Lower lobe of right lung (tissue), 2 donors: ENCODE measurements at places on chromosomes 4 and X. TPM values are rescaled to one million over a fixed set of nuclear protein-coding genes. Genes with fewer than 3 reads are reported as not detected.
A peak's percentile ranks its signal among the peaks of the same experiment; 100 is the strongest.

DNA sequence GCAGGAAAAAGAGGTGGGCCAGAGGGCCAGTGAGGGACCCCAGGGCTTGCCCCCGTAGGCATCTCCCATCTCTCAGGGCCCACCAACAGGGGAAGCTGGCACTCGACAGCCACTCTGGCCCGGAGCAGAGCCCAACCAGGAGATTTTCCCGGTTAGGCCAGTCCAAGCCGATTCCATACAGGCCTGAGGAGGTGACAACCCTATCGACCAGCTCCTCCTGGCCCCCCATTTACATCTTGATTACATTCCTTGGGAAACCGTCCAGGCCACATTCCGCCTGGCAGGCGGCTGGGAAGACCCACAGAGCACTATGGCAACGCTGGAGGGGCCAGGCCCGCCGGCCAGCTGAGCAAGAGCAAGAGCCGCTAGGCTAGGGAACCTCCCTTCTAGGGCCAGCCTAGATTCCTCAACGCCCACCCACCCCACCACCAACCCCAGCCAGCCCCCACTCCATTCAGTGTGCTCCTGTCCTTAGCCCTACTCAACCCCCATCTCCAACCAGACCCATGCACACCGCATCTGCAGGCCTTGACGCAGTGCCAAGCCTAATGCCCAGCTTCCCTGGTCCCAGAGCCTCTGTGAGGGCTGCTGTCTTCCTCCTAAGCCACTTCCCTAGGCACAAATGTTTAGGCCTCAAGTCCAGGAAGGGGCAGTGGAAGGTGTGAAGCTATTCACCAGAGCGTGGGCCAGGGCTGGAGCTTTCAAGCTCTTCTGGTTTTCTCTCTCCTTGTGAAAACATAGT, 161.2 kb downstream of the EFNB1 start:
- no peak overlapping the region for H3K27ac ChIP-seq
- no peak for DNase-seq
- no peak overlapping the region for H3K4me3 ChIP-seq
- H3K4me1 ChIP-seq: peaks cover 8% of the 10 kb centered on the region

- no peaks in the 10 kb centered on the region for H3K27me3 ChIP-seq
- no peak for DNase-seq
- H3K4me3 ChIP-seq: no peak overlapping the region
- no peaks in the 10 kb centered on the region for H3K4me1 ChIP-seq
- no peak overlapping the region for H3K27ac ChIP-seq
Measured at GRCh38 chr4:173272314-173272713, 61.8 kb downstream of the HMGB2 start.

DNA sequence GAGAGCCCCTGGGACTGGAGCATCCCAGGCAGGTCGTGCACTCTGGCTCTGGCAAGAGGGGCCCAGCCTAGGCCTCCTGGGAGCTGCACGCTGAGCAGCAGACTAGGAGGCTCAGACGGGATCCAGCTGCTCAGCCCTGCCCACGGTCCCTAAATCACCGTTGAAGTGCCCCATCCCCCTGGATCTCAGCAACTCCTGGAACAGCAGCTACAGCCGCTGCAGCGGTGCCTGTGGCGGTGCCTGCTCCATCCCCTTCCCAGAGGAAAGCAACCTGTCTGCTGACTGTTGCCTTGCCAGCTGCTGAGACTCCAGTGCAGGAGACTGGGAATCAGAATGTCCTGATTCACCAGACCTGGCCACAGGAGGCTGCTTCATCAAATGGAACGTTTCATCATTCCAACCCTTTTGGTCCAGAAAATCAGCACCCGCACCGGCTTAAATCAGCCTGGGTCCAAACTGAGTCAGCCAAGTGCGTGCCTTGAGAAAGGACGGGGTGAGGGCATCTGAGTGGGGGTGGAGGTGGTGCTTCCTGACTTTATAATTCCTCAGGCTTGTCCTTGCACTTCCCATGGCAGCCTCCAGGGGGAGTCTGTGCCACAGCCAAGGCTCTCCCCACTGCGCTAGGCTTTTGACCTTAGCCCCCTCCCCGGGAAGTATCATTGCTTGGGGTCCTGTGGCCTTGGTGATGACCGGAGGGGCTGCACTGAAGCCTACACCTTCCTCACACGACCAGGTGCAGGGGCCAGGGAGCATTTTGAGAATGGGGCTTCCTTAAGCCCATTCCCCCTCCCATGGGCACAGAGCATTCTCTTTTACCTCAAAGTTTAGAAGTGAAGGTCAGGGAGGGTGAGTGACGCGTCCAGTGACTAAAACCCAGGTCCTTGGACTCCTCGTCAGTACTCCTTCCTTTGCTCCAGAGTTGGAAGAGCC, 6.5 kb downstream of the ZNF185 start:
- H3K27ac ChIP-seq: no peak overlapping the region
- no peaks in the 10 kb centered on the region for H3K27me3 ChIP-seq
- no peaks in the 10 kb centered on the region for H3K4me1 ChIP-seq
- DNase-seq: no peak

DNA sequence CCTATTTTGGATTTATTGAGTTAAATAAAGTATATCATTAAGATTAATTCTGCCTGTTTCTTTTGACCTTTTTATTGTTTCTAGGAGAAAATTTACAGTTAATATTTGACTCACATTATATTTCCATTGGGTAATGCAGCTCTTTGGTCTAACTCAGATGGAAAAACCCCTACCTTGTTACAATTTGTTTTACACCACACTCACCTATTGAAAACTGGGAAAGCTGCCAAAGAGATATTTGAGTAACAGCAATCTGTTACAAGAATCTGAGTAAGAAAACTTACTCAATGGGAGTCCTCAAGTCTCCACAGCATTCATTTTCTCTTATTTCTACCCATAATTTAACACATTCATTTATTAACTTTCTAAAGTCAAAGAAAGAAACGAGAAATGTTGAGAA, 108.0 kb upstream of the TLL1 start:
- H3K4me3 ChIP-seq: no peak overlapping the region
- H3K27me3 ChIP-seq: no peaks in the 10 kb centered on the region
- no peaks in the 10 kb centered on the region for H3K36me3 ChIP-seq
- H3K4me1 ChIP-seq: peaks cover 23% of the 10 kb centered on the region
- DNase-seq: no peak

DNA sequence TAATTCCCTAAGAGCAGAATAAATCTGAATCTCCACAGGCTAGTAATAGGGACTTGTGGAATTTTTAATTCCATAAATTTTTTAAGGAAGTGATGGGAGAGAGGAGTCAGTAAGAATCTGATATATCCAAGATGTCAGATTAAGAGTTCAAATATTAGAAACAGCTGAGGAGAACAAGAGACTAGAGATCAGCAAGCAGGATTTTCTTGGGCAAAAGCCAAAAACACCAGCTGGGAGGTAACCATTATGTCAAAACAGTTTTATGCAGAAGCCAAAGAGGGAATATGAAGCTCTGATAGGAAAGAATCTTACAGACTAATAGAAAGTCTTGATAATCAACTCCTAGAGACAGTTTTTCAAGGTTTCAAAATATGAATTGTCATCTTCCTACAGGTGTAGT, 72.2 kb upstream of the RBPJ start:
- H3K36me3 ChIP-seq: no peaks in the 10 kb centered on the region
- H3K4me3 ChIP-seq: no peak overlapping the region
- no peaks in the 10 kb centered on the region for H3K4me1 ChIP-seq
- DNase-seq: no peak

- H3K4me1 ChIP-seq: no peaks in the 10 kb centered on the region
- no peaks in the 10 kb centered on the region for H3K27me3 ChIP-seq
- no peaks in the 10 kb centered on the region for H3K36me3 ChIP-seq
- no peak overlapping the region for H3K27ac ChIP-seq
- no peak for DNase-seq
Measured at GRCh38 chrX:70338290-70338689, 48.4 kb downstream of the KIF4A start.

GRCh38 chrX:103175944-103176753, 38.8 kb upstream of the BEX4 start:
- DNase-seq: peak; percentile 50
- no peaks in the 10 kb centered on the region for H3K4me1 ChIP-seq
- no peak overlapping the region for H3K27ac ChIP-seq

DNA sequence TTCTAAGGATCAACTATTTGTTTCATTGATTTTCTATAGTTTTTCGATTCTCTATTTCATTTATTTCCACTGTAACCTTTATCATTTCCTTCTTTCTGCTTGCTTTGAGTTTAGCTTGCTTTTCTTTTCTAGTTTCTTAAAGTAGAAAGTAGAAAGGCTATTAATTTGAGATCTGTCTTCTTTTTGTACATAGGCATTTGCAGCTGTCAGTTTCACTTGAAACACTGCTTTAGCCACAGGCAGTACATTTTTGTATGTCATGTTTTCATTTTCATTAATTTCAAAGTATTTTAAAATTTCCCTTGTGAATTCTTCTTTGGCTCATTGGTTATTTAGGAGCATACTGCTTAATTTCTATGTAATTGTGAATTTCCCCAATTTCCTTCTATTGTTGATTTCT, 152.2 kb downstream of the SH3KBP1 start:
- no peaks in the 10 kb centered on the region for H3K4me1 ChIP-seq
- no peaks in the 10 kb centered on the region for H3K36me3 ChIP-seq
- H3K4me3 ChIP-seq: no peak overlapping the region
- no peak overlapping the region for H3K27ac ChIP-seq
- no peaks in the 10 kb centered on the region for H3K27me3 ChIP-seq

GRCh38 chrX:82732861-82733260, 775.2 kb upstream of the POU3F4 start:
- no peaks in the 10 kb centered on the region for H3K36me3 ChIP-seq
- H3K4me1 ChIP-seq: no peaks in the 10 kb centered on the region
- H3K27ac ChIP-seq: no peak overlapping the region
- H3K4me3 ChIP-seq: no peak overlapping the region
- no peak for DNase-seq

GRCh38 chr4:152640058-152640921, 39.5 kb downstream of the TMEM154 start:
- no peaks in the 10 kb centered on the region for H3K27me3 ChIP-seq
- no peak overlapping the region for H3K27ac ChIP-seq
- DNase-seq: no peak
- no peaks in the 10 kb centered on the region for H3K4me1 ChIP-seq
- no peaks in the 10 kb centered on the region for H3K36me3 ChIP-seq

DNA sequence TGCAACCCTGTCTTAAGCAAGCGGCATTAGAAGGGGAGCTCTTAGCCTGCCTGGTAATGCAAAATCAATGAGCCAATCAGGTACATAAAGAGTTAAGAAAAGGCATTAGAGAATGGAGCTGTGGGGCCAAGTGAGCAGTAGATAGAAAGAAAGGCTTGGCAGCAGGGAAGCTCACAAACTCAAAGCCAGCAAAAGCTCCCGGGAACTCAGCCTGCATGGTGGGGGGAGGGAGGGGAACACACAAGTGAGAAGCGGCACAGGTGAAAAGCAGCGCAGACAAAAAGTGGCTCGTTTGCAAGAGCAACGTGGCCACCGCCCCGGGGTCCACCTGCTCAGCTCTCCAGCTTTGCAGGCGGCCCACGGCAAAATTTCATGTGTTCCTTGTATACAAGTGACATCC, 818.5 kb downstream of the FAM133A start:
- H3K27me3 ChIP-seq: no peaks in the 10 kb centered on the region
- DNase-seq: no peak
- H3K36me3 ChIP-seq: no peaks in the 10 kb centered on the region
- H3K4me3 ChIP-seq: no peak overlapping the region
- no peaks in the 10 kb centered on the region for H3K4me1 ChIP-seq

The GPC3 gene
- total RNA-seq: 50.2 TPM

DNA sequence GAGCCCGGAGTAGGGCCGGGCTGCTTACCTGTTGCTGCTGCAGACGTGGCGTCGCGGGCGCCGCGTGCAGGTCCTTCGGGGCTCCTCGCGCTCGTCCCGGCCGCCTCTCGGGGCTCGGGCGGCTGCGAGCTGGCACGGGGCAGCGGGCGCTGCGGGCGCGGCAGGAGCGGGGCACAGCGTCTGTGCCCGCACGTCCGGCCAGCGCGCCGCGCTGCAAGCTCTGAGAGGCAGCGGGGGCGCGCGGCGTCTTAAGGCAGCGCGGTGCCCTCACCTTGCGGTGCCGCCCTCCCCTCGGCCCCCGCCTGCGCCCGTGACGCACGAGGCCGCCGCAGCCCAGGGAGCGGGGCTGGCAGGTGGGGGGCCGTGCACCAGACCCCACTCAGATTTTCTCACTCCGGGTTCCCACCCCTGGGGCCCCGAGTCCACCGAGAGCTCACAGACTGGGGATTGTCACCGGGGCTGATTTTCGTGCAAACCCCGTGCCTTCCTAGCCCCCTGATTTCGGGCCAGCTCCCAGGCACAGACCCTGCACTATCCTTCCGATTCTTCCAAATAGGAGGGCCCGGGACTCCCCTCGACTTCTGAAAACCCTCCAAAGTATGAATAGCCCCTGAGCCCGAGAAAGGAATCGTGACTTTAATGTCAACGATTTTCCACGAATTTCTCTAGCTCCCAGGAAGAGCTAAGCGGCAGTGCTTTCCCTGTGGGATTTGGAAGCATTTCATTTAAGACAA, at the start of gene GPR101:
Gene GPR101, minus strand, starts transcription at position 222 of the 734 bp plus-strand sequence. CDS start 2,321 bp downstream, outside the sequence.
- H3K27me3 ChIP-seq: peaks cover 21% of the 10 kb centered on the region
- H3K4me1 ChIP-seq: peaks cover 7% of the 10 kb centered on the region
- no peak for DNase-seq
- H3K36me3 ChIP-seq: no peaks in the 10 kb centered on the region
- H3K27ac ChIP-seq: no peak within 1 kb of the TSS

- DNase-seq: no peak
- no peaks in the 10 kb centered on the region for H3K36me3 ChIP-seq
- no peaks in the 10 kb centered on the region for H3K27me3 ChIP-seq
- H3K27ac ChIP-seq: no peak overlapping the region
- H3K4me3 ChIP-seq: no peak overlapping the region
Measured at GRCh38 chr4:18103876-18104605, 82.5 kb upstream of the LCORL start.

- DNase-seq: no peak
- H3K4me3 ChIP-seq: no peak overlapping the region
- H3K27ac ChIP-seq: no peak overlapping the region
- H3K27me3 ChIP-seq: no peaks in the 10 kb centered on the region
Measured at GRCh38 chr4:153228512-153229140, 24.4 kb downstream of the TRIM2 start.

- H3K4me3 ChIP-seq: no peak overlapping the region
- H3K36me3 ChIP-seq: peaks cover 60% of the 10 kb centered on the region
- H3K27ac ChIP-seq: no peak overlapping the region
- no peaks in the 10 kb centered on the region for H3K27me3 ChIP-seq
- H3K4me1 ChIP-seq: no peaks in the 10 kb centered on the region
- no peak for DNase-seq
Measured at GRCh38 chr4:168920441-168921065, 89.5 kb downstream of the CBR4 start.

DNA sequence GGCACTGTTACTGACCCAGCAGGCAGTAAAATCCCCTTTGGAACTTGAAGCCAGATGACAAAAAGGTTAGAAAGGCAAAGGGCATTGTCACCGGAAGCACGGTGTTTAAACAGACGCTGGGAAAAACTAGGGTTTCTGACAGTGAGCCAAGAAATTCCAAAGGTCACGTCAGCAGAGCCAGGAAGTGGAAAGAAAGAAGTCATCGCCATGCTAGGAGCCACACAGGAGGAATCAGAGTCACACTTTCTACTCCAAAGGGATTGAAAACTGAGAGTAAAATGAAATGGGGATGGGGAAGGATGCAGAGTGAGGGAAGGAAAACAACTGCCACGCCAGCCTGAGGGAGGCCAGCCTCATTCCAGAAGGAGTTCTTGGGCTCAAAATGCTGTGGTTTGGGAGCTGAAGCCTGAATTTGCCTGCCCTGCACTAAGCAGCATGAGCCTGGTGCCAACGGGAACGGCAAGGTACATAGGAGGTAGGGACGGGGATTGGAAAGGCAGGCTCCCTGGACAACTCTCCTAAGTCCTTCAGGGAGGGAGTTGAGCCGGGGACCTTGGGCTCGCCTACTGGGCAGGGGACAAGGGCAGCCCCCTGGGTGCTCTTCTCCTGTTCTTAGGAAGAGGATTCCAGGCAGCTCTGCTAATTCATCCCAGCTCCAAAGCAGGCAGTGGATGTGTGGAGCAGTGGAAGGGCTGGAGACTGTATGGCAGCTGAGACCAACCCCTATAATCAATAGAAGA, 66.8 kb downstream of the SOWAHB start:
- no peak for DNase-seq
- no peaks in the 10 kb centered on the region for H3K27me3 ChIP-seq
- peak overlapping the region; percentile 78 for H3K27ac ChIP-seq
- H3K4me1 ChIP-seq: peaks cover 21% of the 10 kb centered on the region
- H3K36me3 ChIP-seq: no peaks in the 10 kb centered on the region
